Stimulated activated CD4-positive, alpha-beta T cell treated with anti-CD3 and anti-CD28 coated beads, Interleukin-1b, Interleukin-23, amount 100 ng/mL, for 1 hour (primary cell): ENCODE measurements at places on chromosomes 6 and 20.

DNA sequence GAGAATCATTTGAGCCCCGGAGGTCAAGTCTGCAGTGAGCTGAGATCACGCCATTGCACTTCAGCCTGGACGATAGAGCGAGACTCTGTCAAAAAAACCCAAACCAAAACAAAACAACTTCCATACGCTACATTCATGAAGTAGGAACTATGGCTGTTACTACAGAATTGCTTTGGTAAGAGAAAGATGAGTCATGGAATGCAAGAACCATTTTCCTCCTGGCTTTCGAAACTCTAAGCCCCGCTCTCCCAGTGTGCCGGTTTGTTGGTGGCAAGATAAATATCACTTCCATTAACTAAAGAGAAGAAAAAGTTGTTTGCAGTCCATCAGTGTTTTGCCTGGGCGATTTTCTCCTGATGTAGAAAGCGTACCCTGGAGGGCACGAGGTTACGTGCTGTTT lies 61.3 kb downstream of the ZDHHC14 start:
- DNase-seq: no peak

- DNase-seq: no peak
These were observed 65.2 kb upstream of the PDE10A start for GRCh38 chr6:165728216-165728615.

- no peak for DNase-seq
These were observed 43.4 kb downstream of the DLGAP4 start for GRCh38 chr20:36349384-36350170.

DNA sequence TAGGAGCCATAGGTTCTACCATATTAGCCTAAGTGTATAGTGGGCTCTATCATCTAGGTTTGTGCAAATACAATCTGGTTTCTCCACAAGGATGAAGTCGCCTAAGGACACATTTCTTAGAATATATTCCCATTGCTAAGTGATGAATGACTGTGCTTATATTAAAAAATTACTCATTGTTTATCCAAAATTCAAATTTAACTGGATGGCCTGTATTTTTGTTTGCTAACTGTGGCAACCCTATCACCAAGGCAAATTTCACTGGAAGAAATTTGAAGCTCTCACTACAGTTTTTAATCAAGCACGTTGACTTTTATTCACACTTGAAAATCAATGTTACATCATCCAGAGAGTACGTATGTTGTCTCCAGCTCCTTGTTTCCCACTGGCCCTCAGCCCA lies 13.9 kb downstream of the GCM2 start:
- no peak for DNase-seq

DNA sequence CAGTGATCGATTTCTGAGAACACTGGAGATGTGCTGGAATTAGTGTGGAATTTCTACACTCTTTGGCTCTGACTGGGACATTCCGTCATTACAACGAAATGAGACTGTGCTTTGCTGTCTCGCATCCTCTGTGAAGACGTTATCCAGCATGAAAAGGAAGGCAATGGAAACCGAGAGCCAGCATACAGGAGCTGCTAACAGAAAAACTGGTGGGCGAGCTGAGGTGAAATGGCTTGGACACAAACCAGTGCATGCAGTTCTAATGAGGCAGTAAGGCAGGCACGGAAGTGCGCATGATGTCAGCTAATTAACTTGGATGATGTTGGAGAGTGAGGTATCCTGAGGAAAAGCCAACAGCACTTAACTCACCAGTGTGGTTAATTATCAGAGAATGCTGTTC lies 202.8 kb upstream of the AGPAT4 start:
- DNase-seq: no peak
